ENCODE measurements at places on chromosomes 16 and 17. TPM values are rescaled to one million over a fixed set of nuclear protein-coding genes. Genes with fewer than 3 reads are reported as not detected.

Gene AHSP
- not detected for total RNA-seq

GRCh38 chr16:3431779-3432219 lies 11.5 kb downstream of the ZNF597 start:
- DNase-seq: no peak

Gene GP2
- total RNA-seq: not detected

DNA sequence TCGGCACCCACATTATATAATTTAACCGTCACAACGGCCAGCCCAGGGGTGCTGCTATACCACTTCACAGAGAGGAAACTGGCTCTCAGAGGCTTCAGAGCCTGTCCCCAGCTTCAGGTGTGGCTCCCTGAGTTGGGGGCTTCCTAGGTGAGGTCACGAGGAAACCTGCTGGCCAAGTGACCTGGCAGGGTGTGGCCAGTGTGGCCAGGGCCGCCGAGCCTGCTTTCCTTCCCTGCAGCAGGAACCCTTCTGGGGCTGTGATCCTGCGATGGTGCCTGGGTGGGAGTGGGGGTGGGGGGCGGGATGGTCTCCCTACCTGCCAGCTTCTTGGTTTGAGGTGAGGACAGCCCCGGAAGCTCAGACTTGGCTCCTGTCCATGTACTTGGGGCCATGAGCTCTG lies 39.9 kb downstream of the ADCY7 start:
- DNase-seq: no peak

GRCh38 chr17:79645777-79646088 lies 34.9 kb upstream of the RBFOX3 start:
- DNase-seq: no peak

Gene HOXB13
- total RNA-seq: 0.13 TPM
